Daoy (cell line): ENCODE measurements at places on chromosomes 3 and 15.
A peak's percentile ranks its signal among the peaks of the same experiment; 100 is the strongest.

DNA sequence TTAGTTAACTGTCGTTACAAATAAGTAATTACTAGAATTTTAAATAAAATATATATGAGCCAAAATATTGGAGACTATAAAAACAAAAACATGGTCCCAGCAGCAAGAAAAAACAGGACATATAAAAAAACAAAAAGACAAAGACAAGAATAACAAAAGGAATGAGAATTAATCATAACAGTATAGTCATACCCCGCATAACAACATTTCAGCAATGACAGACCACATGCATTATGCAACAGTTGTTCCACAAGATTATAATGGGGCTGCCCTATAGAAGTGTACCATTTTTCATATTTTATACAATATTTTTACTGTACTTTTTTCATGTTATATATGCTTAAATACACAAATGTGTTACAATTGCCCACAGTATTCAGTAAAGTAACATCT, 5.6 kb downstream of the HLTF start:
- no peak for DNase-seq

- peak; percentile 76 for DNase-seq
These were observed 21.6 kb downstream of the SNX33 start for GRCh38 chr15:75669191-75669878.

- DNase-seq = no peak
These were observed 54.2 kb upstream of the RPL32 start for GRCh38 chr3:12895391-12896062.

GRCh38 chr3:28615971-28616370, 267.3 kb upstream of the AZI2 start:
- DNase-seq = no peak

- no peak for DNase-seq
These were observed 126.0 kb upstream of the CCNL1 start for GRCh38 chr3:157285966-157286365.

GRCh38 chr3:66479532-66479947, 21.3 kb downstream of the LRIG1 start:
- no peak for DNase-seq

- DNase-seq = no peak
These were observed 38.9 kb downstream of the SLCO3A1 start for GRCh38 chr15:91892436-91892835.

GRCh38 chr3:143160437-143160836, 40.9 kb downstream of the CHST2 start:
- DNase-seq = no peak

DNA sequence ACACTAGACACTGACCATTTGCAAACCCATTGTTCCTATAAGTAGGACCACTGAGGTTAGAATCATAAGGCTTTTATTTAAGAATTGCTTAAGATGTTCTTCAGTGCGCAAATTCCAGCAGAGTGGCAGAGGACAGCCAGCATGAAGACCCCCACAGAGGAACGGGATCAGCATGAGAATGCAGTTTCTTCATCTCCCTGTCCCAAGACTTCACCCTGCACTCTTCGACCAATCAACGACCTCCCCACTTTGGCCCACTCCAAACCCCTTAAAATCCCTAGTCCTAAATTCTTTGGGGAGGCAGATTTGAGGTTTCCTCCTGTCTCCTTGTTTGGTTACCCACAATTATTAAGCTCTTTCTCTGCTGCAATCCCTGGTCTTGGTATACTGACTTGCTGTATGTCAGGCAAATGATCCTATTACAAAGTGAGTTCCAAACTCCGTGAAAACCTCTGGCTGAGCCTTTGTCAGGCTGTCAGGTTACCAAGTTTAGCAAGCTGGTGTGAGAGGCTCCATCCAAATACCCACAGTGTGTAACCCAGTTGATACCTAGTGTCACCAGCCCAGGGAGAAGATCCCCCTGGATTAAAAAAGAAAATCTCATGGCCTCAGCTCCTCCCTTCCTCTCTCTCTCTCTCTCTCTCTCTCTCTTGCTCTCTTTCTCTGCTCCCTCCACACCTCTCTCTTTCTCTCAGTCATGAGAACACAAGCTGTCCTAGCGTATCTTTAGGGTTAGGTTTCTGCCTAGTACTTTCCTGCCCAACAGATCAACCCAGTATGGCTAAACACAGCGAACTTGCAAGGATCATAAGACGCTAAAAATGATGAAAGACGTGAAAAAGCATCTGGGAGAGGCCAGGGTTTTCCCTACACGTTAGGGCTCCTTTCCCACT, 15.8 kb upstream of the RBSN start:
- DNase-seq = no peak

- DNase-seq = no peak
These were observed 180.0 kb upstream of the SMAD3 start for GRCh38 chr15:66885281-66885915.

DNA sequence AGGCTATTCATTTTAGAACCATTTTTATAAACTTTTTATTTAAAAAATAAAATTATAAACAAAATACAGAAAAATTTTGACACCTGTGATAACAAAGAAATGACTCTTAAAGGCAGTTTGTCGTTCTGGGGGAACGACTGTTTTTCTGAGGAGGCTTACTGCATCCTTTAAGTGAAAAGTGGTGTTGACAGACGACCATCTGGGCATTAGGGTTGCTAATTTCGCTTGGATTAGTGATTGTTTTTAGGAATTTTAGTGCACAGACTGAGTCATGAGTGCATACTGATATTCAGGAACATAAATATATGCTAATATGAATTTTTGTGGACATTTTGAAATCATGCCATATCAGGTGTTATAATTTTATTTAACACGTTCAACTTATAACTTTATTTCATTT, 28.5 kb downstream of the OSTN start:
- no peak for DNase-seq

GRCh38 chr15:57102858-57103257, 184.4 kb downstream of the TCF12 start:
- DNase-seq = no peak

DNA sequence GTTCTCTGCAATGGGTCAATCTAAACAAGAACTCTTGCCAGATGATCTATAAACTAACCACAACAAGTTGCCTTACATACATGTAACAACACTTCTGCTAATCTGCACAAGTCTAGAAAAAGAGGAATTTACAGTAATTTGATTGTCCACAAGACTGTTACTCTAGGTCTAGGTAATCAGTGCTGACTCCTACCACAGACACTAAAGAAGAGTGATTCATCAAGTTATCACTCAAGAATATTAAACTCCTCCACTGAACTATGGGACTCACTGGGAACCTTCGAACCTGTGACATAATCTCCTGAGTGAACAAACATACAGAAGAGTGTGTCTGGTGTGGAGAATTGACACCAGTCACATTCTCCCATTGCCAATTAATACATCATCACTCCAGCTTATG, 138.3 kb downstream of the ANXA2 start:
- DNase-seq = peak; percentile 2

- DNase-seq = peak; percentile 85
These were observed at the start of gene P3H2 for GRCh38 chr3:190120269-190121060. TSS of gene P3H2 (minus strand) at chr3:190120897. CDS start at chr3:190120731, 166 bp downstream.

- DNase-seq = peak; percentile 87
These were observed 9.5 kb upstream of the TRIM69 start for GRCh38 chr15:44726568-44727484.

DNA sequence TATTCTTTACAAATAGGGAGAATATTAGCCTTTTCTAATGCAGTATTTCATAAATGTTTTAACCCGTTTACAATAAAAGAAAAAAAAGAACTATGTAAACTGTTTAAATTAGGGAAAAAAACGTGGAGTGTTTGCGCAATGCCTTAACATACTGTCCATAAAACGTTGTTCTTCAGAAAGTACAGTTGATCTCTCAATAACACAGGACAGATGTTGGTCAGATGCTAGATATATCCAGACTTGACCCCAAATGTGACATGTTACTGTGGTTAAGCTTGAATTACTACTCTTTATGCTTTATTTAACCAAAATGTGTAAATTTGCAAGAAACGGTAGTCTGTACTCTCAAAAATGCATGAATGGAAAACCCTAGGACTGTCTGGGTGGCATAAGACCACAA, 110.3 kb downstream of the PLOD2 start:
- no peak for DNase-seq

DNA sequence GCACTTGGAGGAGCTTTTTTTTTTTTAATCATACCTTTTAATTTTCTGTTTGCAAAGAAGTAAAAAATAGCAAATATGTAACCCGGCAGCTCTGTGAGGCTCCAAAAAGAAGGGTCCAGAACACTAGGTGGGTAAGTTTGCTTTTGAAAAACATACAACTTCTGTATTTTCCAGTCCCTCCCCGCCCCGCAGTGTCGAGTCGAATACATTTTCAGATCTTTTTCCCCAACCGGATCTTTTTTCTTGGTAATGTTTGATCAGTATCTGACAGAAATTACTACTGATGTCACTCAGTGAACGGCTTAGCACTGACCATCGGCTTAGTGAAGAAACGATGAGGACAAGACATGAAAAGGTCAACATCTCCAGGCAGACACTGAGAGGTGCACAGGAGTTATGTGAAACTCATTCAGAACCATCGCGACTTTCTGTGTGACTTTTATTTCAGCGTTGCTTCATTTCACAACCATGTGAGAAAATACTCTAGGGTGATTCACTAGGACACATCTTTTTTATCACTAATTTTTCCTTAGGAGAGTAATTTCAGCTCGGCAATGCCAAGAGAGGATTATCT, 11.0 kb downstream of the ISL2 start:
- DNase-seq = no peak

DNA sequence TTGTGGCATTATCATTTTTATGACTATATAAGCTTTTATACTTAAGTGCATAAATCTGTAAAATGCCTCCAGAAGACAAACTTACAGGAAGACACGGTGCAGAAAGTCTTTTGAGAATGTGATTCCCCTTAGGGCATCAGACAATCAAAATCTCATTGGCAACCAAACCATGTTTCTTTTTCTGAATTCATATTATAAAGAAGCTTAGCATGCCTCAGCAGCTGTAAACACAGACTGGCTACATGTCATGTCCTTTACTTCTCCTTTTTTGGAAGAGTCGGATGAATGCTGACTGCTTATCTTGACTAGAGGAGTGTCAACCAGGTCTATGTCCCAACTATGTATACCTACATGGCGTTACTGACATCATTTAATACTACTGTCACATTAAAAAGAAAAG, 150.1 kb downstream of the PLD1 start:
- no peak for DNase-seq

- no peak for DNase-seq
These were observed 80.7 kb downstream of the NR2E3 start for GRCh38 chr15:71891026-71891425.

DNA sequence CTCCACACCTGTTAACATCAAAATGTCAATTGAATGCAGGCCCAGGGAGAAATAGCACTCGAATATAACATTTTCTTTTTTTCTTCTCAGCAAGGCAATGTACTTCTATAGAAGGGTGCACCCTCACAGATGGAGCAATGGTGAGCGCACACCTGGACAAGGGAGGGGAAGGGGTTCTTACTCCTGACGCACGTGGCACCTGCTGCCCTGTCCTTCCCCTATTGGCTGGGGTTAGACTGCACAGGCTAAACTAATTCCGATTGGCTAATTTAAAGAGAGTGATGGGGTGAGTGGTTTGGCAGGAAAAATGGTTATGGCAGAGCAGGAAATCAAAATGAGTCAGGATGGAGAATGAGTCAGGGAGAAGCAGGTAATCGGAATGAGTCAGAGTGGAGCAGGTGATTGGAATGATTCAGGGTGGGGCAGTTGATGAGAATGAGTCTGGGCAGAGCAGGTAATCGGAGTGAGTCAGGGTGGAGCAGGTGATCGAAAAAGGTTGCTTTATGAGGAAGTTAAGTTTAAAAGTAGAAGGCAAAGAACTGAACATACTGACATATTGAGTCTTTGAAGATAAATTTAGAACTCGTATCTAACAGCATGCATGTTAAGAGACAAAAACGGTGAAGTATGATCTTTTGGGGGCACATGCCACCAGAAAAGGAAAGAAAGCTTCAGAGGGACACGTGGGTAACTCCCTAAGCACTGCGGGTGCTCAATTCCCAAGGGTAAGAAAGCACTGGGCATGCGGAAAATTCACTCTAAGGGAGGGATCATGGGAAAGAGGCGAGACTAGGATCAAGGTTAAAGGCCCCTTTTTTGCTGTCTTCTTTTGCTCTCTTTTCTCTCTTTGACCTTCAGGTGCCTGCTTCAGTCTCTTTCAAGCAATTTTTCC, 72.9 kb upstream of the GALNT15 start:
- peak; percentile 51 for DNase-seq

GRCh38 chr3:139187648-139188047, 143.0 kb upstream of the PRR23C start:
- no peak for DNase-seq

DNA sequence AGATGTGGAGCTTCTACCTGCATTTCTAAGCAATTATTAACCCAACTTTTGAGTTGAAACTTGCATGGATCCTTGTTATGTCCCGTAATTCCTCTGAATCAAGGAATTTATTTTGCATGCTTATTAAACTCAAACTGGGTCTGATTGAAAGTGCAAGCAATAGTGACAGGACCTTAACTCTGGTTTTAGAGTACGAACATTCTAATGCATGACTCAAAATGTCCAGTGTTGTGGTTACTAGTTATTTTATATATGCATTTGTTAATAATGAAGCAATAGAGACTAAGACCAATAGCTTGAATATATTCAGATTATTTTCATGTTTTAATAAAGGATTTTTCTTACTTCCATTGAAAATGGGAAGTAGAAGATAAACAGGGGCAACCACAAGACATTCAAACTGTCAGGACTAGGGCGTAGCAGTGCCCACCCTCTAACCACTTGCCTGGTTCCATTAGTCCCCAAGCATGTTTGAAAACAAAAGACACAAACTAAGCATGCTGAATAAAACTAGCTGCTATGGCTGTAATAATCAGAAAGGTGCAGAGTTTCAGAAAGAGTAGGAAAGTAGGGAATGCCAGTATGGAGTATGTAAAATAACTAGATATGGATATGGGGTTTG, 28.1 kb downstream of the OIP5 start:
- no peak for DNase-seq

GRCh38 chr3:178482981-178483380, 53.3 kb upstream of the KCNMB2 start:
- DNase-seq = peak; percentile 33

DNA sequence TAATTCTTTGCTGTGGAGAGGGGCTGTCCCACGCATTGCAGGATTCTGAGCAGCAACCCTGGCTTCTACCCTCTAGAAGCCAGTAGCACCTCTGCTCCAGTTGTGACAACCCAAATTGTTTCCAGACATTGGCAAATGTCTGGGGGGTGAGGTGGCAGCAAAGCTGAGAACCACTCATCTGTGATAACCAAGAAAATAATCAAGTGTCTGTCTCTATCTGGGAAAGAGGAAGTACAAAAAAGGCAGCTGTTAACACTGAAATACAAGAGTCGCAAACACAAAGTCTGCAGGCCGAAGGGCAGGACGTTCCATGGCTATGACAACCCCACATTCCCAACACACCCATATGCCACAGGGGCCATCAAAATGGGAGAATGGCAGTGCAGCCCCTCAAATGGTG, 42.2 kb upstream of the GNB5 start:
- DNase-seq = peak; percentile 77

GRCh38 chr15:40493089-40493840, 22.5 kb downstream of the CHST14 start:
- DNase-seq = peak; percentile 81

DNA sequence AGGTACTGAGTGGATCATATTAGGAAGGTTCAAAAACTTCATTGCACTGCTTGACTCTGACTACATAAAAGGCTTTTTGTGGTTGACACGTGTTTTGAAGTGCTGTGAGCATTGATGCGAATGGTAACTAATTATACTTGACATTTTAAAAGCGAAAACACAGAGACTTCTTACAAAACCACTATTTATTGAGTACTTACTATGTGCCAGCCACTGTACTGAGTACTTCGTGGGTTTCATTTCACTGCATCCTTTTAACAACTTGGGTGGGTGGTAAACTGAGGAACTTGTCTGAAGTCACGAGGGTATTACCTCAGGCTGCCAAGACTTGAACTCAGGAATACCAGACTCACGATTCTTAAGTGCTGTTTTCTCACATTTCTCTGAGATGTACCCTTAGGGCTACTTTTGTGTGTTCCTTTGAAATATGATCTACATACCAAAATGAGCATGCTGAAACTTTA, 45.3 kb upstream of the PPP4R2 start:
- no peak for DNase-seq
